ENCODE measurements at places on chromosomes 6 and 20.

- peak; percentile 48 for DNase-seq
Observed at GRCh38 chr6:35376281-35376680, 33.9 kb downstream of the PPARD start.

GRCh38 chr6:158629367-158630221, 14.9 kb downstream of the DYNLT1 start:
- no peak for DNase-seq

DNA sequence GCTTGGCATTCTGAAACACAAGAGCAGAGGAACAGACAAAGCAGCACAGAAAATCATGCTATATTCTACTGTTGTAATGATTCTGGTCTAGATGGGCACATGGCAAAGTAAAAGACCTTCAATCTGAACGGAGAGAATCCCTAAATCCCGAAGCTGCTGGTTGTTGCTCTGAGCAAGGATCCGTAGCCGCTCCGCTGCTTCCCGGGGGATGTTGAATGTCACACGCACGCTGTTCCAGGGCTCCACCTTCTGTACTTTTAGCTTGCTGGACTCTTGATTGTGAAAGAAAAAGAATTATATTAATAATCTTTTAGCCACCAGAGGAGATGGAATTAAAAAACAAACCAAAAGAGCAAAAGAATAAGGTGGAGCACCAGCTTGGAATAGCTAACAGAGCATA, 49.3 kb downstream of the NCOA6 start:
- DNase-seq: no peak

DNA sequence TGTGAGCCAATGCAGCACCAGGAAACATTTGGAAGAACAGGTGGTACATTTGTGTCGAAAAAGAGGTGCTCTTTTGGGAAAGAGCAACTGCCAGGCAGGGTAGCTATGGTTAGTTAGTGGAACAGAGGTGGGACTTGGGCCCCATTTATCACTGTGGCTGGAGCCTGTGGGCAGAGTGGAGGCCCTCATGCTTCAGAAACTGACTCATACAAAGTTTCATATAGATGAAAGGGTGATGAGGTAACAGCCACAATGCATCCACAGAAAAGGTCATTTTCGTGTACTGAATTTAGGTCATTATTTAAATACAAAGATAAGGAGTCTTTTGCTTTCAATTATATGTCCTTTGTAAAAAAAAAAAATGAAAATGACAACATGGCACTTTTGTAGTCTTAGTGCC, 76.4 kb upstream of the HS3ST5 start:
- DNase-seq: peak; percentile 14

DNA sequence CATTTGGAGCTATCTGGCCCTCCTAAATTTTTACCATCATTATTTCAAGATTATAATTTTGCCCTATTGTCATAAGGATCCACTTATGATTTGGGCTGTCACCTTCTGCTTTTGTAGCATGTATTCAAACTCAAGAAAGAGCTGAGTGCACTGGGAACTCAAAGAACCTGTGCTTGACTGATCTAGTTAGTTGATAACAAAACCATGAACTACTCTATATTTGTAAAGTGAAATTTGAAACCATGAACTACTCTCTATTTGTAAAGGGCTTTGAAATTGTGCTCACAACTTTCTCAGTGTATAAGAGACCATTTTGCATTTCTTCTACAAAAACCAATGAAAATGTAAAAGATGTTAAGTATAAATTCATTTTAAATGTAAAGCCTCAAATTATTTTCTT, 77.5 kb upstream of the POPDC3 start:
- DNase-seq: peak; percentile 74

DNA sequence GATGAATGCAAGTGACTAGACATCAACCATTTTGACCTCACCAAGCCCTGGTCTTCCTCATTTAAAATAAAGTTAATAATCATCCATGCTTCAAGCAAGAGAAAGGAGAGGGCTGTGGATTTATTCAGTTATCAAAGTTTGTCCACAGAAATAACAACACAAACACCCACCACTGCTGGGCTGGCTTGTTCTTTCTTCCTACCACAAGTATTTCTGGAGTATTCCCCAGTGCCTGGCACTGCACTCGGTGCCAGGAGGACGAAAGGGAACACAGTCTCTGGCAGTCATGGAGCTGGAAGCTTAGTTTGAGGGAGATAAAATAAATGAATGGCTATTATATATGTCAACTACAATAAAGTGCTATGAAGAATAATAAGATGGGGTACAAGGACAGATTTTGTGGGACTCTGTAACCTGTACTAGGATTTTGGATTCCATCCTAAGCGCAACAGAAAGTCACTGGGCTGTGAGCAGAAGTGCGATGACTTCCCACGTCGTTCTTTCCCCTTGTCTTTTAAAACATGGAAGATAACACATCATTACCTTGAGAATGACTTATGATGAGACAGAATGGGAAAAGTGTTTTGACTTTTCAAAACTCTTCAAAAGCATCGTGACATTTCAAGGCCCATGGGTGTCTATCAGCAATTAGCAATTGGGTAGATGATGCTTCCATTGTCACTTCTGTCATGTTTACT, 74.5 kb upstream of the TRAF3IP2 start:
- DNase-seq: no peak

DNA sequence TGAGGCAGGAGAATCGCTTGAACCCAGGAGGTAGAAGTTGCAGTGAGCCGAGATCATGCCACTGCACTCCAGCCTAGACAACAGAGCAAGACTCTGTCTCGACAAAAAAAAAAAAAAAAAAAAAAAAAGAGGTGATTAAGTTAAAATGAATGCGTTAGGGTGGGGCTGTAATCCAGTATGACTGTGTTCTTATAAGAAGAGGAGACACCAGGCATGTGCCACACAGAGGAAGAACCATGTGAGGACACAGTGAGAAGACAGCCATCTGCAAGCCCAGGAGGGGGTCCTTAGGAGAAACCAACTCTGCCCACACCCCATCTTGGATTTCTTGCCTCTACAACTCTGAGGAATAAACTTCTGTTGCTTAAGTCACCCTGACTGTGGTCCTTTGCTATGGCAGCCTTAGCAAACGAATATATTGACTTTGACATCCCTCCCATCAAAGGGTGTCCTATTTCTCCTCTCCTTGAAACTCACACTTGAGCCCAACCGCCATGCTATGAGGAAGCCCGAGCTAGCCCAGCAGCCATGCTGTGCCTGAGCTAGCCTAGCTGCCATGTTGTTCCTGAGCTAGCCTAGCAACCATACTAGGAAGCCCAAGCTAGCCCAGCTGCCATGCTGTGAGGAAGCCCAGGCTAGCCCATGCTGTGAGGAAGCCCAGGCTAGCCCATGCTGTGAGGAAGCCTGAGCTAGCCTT, 15.8 kb upstream of the PPP1R16B start:
- DNase-seq: no peak

DNA sequence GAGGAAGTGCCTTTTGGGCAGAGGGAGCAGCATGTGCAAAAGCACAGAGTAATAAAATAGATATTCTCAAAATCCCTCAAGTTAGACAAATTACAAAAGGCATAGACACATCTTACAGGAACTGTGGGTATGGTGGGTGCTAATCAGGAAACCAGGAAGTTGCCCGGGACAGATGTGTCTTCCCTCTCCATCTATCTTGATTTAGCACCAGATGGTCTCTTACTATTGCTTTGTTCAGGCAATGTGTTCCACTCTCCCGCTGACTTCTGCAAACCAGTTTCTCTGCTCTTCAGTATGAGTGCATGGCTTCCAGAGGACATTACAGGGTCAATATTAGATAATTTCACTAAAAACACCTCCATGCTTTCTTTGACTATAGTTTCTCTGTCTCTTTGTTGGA, 13.2 kb downstream of the CITED2 start:
- peak; percentile 63 for DNase-seq

DNA sequence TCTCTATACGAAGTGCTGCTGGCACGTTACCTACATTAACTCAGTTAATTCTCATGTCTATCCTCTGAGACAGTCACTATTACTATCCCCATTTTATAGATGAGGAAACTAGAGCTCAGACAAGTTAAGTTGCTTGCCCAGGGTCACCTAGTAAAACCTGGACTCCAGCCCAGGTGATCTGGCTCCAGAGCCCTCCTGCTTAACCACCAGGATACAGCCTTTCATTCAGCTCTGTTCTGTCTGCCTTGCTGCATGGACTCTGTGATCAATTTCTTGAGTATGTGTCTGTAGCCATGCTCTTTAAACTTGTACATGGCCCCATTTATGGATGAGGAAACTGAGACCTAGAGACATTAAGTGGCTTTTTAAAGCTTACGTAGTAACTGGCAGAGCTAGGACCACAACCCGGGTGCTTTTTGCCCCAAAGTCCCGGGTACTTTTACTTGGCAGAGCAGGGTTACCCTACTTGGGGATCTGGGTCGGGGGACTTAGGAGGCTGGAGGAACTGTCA, 4.7 kb downstream of the CDKN1A start:
- DNase-seq: no peak

DNA sequence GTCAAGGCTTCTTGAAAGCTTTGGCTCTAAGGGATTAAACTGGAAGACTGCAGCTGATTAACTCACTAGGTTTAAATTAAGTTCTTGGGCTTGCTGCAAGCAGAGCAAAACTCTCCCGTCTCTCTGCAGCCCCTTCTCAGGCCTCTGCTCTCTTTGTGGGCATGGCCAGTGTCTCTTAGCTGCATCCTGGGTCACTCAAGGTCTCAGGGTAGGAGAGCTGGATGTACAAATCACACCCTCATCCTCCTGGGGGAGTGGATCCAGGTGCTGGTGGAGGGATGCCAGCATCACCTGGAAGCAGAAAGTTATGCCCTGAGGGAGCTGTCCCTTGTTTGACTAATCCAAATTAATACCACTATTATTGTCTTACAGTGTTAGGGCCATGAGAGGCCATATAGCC, 35.8 kb downstream of the GCM1 start:
- no peak for DNase-seq

DNA sequence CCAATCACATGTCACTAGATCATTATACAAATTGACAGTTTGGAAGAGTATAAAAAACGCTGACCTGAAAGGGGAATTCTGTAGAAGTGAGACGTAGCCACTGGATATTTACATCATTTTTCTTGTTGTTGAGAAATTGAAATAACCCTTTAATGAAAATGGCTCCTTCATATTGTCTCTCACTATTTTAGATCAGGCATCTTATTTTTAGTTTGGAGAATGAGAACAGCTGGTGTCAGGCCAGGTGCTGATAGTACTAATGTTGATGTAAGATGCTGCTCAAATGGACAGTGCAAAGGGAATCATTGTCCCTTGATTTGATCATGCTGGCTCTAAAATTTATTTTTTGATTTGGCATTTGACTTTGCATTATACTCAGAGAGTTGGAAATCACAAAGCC, 17.4 kb downstream of the NKAIN2 start:
- no peak for DNase-seq

DNA sequence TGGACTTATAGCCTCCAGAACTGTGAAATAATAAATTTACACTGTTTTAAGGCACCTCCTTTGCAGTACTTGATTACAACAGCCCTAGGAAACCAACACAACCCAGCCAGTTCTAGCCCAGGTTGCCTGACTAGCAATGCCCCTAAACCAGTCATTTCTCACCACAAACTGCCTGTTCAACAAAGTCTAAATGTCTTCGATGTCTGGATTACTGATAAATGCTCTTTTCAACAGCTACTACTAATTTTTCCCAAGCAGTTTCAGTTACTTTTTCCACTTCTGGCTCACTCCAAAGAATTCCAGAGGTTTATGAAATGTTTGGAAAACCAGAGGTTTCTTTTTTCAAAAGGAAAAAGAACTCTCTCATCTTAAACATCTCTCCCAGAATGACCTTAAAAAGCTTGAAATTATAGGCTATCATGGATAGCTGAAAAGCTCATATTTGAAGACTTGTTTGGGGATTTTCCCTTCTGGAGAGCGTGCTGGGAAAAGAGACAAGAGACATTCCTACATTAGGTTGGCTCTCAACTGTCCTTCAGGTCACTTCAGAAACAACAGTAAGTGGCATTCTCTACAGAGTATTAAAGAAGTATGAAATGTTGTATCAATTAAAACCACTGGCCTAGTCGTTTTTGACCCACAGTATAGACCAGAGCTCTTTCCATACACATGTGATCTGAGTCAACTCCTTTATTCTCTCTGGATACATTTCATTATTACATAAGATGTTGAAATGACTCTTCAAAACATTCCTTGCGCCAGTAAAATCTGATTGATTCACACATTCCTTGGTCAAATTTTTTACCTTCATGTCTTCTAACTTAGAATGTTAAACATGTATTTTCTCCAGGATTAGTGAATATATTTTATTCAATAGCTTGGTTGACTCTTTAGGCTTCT, 265.9 kb downstream of the COL12A1 start:
- no peak for DNase-seq

DNA sequence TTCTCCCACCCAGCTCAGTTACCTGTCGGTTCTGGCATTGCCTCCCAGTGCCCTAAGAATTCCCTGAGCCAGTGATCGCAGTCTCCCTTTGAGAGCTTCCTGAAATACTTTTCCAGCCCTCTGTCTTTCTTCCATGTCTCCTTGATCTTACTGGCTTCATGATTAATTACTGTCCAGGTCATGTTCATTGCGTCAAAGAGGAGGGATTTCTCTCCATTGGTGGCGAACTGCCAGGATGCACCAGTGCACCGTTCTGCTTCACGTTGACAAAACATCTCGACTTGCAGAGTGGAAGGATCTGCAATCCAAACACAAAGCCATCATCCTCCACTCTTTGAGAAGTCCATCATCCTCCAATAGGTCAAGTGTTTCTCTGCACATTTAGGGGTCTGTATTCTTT, 8.6 kb downstream of the RAET1E start:
- DNase-seq: no peak

GRCh38 chr6:65979120-65979519, 272.1 kb upstream of the EYS start:
- DNase-seq: no peak

- DNase-seq: peak; percentile 47
Observed at GRCh38 chr6:21615504-21615903, 22.0 kb downstream of the SOX4 start.

DNA sequence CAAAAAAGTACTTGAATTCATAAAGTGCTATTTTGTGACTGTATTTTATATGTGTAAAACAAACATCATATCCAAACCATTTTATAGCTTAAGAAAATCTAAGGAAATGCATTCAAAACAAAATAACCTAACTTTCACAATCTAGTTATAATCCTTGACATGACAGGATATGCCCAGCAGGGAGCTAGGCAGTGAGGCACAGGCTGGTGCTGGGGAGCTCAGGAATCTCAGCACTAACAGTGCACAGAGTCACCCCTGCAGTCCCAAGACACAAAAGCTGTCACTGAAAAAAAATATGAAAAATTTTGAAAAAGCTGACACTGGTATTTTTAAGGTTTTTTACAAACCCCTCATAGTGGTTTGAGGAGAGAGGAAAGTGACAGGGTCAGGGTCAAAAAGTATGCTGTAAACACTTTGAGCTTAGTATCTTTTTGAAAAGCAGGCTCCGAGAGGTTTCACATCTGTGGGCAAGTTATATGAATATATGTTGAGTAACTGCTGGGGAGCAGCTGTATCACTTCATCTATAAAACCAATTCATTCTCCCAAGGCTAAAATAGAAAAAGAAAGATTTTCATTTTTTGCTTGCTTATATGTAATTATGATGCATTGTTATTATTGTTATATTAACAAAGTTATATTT, 24.1 kb downstream of the LGSN start:
- no peak for DNase-seq

- no peak for DNase-seq
Observed at GRCh38 chr6:56160489-56160888, 86.9 kb downstream of the COL21A1 start.
